B cell (primary cell): ENCODE measurements at places on chromosomes 5 and 9. TPM values are rescaled to one million over a fixed set of nuclear protein-coding genes. Genes with fewer than 3 reads are reported as not detected.
A peak's percentile ranks its signal among the peaks of the same experiment; 100 is the strongest.

GRCh38 chr5:1874771-1875220 lies 7.9 kb downstream of the IRX4 start:
- no peak for DNase-seq

- DNase-seq = no peak
Measured at GRCh38 chr5:36060420-36060887, 6.2 kb downstream of the UGT3A2 start.

DNA sequence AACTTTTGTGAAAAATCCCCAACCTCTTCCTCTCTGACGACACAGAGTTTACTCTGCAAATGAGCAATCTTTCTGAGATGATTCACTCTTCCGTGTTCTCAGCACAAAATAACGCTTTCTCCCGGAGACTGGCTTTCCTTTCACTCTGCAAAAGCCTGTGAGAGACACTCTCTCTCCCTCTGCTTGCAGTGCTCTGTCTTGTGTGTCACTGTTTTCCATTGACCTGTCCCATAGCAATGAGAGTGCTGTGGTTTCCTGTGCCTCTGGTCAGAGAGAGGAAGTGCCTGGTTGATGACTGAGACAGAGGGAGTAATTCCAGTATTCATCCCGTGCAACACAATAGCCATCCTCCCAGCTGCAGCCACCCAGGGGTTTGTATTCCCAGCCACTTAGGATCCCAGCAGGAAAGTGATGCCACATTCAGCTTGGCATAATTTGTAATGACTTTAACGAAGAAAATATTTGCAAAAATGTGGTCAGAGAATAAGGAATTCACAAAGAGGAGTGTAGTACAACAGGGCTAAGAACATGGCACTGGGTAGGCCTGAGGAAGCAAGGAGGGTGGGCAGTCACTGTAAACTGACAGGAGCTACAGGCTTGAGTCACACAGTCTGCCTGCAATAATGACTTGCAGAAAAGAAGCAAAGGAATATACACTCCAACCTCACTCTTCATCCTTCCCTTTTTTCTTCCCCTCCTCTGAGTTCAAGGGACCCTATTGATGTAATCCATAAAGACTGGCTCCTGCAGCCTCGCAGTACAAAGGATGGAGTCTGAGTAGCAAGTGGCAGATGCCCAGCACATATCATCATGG lies 463.5 kb upstream of the RGMB start:
- no peak for DNase-seq

GRCh38 chr9:121210536-121210935 lies 8.9 kb upstream of the RAB14 start:
- no peak for DNase-seq

DNA sequence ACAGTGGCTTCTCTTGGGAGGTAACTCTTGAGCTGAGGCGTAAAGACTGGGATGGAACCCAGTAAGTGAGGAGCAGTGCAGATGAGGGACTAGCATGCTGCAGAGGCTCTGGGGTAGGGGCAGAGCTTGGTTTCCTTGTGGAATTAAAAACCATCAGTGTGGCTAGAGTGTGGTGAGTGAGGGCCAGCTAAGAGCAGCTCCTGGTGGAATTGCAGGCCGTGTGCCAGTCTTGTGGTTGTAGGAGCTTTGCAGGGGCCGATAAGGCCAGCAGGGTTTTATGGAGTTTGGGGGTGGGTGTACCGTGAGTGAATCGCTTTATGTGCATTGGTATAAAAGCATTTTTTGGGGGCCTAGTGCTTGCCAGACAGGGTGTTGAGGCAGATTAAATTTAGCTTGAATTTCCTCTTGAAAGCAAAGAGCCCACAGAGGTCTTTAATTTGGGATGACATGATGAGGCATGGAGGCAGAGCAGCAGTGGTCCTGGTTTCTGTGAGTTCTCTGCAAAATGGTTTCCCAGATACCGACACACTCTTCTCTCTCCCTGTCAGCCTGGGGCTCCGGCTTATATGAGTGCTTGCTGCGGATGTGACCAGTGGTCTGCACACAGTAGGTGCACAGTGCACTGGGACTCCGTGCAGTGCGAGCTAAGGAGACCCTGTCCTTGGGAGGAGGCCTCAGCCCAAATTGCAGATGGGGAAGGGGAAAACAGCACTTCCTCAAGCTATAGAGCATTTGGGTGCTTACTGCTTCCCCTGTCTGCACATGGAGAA lies 176.4 kb upstream of the PITX1 start:
- DNase-seq = no peak

DNA sequence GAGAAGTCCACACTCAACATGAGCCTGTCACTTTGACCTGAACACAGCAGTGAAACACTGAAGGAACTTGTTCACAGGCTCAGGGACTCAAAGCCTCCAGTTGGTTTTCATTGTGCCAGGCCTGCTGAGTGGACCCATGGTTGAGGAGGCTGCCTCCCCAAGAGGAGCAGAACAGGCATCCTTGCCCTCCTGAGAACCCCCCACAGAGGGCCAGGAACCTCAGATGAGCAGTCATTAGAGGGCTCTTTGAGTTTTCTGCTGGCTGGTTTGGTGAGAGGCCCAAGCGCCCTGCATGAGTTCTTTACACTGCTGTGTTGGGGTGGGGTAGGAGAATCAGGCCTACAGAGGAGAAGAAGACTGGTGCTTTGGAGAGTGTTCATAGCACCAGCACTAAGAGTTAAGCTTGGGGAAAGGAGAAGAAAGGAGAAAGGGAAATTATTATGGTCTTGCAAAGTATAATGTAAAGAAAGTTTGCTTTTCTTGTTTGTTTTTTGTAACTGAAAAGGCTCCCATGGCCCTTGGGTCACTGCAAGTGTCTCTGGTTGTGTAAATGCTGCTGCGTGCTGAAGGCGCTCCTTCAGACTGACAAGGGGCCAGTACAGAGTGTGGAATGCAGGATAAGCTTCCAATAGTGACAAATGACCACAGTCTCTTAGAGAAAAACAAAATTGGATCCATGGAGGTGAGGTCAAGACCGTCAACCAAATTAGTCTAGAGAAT lies 100.2 kb downstream of the PDE8B start:
- DNase-seq = no peak

The HTR1A gene
- not detected in 2 replicates for polyA plus RNA-seq

DNA sequence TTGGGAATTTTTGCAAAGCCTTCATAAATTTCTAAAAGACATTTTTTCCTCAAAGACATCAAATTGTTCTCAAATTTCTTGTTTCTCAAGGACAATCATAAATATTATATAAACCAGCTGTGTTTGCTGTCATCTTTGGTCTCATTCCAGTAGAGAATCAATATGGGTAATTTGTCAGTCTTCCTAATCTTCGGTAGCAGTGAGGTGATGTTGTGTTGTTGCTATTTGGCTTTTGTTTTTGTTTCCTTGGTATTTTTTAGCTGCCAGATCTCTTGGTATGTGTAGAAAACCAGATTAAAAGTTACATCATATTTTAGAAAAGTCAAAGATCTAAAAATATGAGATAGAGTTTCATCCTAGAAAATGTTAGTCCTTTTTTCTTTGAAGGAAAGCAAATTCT lies 87.5 kb downstream of the CAMK4 start:
- no peak for DNase-seq

- no peak for DNase-seq
Measured at GRCh38 chr5:143314659-143315058, 88.8 kb downstream of the NR3C1 start.

The SIGMAR1 gene
- 18.9 and 30.7 TPM in 2 replicates for polyA plus RNA-seq

DNA sequence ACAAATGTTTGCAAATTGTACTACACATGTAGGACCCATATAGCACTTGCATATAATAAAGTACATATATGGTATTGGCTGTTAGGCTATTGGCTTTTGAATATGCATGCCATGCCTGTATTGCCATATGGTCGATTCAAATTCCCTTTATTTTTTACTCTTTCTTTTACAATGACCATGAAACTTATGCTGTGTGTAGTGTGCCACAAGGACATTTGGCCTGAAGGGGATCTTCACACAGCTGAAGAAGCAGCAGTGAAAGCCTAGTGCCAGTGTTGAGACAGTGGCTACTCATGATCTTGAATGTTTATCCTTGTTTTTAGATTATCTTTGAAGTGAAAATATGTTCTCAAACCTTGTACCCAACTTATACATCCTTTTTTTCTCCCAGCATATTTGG lies 20.5 kb downstream of the TGFBR1 start:
- DNase-seq = no peak

DNA sequence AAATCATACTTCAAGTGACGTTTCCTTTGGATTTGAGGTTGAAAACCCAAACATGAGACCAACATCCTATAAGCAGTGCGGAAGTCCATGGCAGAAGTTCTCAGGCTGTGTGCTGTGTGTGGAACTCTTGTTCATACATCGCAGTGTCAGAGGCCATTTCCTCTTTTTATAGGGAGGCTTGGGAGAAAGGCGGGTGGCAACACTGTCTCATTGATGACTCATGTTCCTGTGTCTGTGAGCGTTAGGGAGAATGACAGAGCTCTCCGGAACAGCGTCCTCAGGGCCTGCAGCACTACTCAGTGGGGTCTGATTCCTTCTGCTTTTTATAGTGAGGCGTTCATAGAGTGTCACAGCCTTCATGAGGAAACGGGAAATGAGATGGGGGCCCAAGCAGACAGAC lies 98.8 kb upstream of the BASP1 start:
- DNase-seq = peak; percentile 27

The PAEP gene
- not detected in 2 replicates for polyA plus RNA-seq

The FOXD4L6 gene
- not detected in 2 replicates for polyA plus RNA-seq

The FRMD3 gene
- 0.37 and 0.85 TPM in 2 replicates for polyA plus RNA-seq

The CCNJL gene
- polyA plus RNA-seq = 0.03 and 0.06 TPM in 2 replicates

DNA sequence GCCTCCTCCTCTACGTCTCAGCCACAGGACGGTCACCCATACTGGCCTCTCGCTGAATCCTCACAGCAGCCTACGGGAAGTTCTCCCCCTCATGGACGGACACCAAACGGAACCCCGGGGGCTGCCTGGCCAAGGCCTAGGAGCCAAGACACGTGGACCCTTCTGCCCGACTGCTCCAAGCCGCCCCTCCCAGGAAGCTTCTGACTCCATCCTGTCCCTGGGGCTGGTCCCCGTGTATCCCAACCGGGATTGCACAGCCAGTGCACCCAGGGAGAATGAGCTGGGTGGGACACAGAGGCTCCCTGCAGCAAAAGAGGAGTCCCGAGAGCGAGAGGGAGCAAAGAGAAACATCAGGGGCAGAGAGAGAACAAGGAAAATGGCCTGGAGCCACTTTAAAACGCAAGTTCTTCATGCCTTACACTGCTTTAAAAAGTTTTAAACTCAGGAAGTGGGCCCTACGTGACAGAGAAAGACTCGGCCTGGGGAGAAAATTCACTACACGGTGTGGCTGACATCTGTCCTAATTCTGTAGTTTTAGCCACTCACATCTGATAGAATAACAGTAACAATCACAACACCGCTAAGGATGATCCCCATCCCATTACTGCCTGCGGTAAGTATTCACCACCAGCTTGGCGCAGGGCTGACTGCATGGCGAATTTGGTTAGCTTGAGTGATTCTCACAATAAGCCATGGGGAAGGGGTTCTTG lies 3.0 kb downstream of the FAM78A start:
- peak; percentile 46 for DNase-seq

DNA sequence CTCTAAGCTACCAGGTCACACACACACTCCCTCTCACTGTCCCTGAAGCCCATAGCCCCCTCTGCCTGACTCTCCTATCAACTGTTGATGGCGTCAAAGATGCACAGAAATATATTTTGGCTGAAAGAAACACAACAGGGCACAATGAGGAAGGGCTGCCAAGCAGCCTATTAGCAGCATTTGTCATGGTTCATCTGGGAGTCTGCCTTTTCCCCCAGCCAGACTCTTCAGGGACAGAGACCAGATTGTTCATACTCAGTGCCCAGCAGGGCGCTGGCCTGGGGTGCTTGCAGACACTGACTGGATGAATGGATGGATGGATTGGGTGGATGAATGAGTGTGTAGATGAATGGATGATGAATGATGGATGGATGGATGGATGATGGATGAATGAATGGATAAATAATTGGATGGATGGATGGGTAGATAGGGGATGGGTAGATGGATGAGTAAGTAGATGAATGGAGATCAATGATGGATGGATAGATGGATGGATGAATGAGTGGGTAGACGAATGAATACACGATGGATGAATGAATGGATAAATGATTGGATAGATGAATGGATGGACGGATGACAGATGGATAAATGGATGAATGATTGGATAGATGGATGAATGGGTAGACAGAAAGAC lies 90.5 kb downstream of the ADAMTS2 start:
- DNase-seq = no peak
